Hematopoietic multipotent progenitor cell (in vitro differentiated cells): ENCODE measurements at places on chromosomes 12 and 14. TPM values are rescaled to one million over a fixed set of nuclear protein-coding genes. Genes with fewer than 3 reads are reported as not detected.

LARP4 gene
- 11.0 TPM for total RNA-seq

BCL2L2 gene
- 11.6 TPM for total RNA-seq

GLS2 gene
- total RNA-seq = 0.81 TPM

SLC8B1 gene
- 37.4 TPM for total RNA-seq

MBD6 gene
- total RNA-seq = 24.5 TPM

TMEM229B gene
- total RNA-seq = 46.3 TPM

IQSEC3 gene
- total RNA-seq = 3.8 TPM

TAS2R14 gene
- total RNA-seq = 1.9 TPM

CCDC197 gene
- total RNA-seq = not detected

RPAP3 gene
- total RNA-seq = 3.5 TPM

PRPH gene
- under 0.01 TPM for total RNA-seq

SLC38A4 gene
- total RNA-seq = not detected

DLK1 gene
- total RNA-seq = 0.27 TPM

DNA sequence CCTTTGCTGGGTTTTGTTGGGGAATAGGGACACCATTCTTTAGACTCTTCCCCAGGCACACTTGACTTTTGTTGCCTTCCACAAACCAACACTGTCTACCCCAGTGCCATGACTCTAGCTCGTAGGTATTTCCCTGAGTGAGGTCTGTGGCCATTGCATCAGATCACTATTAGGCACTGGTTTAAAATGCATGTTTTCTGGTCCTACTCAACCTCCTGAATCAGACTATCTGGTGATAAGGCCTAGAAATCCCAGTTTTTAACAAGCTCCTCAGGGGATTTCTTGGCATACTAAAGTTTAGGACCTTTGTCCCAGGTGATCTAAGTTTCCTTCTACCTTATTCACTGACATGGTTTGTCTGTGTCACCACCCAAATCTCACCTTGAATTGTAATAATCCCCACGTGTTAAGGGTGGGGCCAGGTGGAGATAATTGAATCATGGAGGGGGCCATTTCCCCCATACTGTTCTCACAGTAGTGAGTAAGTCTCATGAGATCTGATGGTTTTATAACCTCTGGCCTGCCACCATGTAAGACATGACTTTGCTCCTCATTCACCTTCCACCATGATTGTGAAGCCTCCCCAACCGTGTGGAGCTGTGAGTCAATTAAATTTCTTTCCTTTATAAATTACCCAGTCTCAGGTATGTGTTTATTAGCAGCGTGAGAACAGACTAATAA is 87.8 kb upstream of the PSMC1 start:
- no peak for DNase-seq

- peak; percentile 80 for DNase-seq
Observed at GRCh38 chr14:69013943-69014782, 35.1 kb upstream of the ACTN1 start.

DNA sequence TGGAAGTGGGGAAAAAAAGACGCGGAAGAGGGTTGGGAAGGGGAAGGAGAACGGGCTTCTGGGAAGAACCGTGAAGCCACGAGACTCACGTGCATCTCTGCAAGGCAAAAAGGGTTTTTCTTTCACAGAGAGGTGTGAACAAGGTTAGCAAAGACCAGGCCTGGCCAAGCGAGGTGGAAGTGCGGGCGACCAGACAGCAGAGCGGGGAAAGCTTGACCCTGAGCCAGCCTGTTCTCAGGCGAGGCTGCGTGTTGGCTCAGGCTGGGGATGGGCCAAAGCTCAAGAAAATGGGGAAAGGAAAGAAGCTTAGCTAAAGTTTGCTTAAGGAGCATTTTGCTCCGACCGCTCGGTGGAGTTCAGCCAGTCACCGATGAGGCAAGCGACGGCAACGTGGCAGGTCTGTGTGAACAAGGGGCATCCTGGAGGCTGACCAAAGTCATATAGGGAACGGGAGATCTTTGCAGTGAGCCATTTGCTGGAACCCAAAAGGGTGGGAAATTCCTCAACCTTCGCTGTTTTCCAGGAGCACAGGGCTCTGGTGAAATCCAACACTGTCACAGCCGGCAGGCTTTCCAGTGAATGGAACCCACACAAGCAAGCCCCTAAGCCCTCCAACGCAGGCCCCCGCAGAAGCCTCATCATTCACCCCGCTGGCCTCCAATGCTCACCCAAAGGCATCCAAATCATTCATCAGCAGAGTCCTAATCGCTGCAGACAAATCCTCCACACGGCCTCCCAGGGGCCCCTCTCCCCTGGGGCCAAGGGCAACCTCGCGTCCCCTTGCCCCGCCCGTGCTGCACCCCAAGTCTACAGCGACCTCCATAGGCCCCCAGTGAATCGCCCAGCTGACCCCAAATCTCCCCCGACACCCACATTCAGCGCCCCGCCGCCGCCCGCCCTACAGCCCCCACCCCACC is 754 bp downstream of the ZNF605 start:
- peak; percentile 68 for DNase-seq

DNA sequence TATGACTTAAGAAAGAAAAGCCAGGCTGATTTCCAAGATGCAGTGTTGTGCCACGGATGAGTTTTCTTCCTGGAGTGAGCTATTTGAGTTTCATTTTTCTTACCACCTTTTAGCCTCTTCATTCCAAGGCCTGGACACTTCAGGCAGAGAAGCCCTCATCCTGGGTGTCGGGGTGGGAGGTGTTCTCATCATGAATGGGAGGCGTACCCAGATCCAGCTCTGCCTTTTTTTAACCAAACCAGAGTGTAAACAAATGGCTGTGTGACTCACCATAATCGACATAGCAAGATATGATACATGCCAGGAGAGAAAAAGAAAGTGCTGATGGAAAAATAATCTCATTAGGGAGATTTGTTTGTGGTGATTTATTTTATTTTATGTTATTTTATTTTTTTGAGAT is 79.9 kb downstream of the ARF6 start:
- DNase-seq = no peak

GRCh38 chr14:21015312-21015711 is 9.5 kb downstream of the NDRG2 start:
- DNase-seq = no peak

DNA sequence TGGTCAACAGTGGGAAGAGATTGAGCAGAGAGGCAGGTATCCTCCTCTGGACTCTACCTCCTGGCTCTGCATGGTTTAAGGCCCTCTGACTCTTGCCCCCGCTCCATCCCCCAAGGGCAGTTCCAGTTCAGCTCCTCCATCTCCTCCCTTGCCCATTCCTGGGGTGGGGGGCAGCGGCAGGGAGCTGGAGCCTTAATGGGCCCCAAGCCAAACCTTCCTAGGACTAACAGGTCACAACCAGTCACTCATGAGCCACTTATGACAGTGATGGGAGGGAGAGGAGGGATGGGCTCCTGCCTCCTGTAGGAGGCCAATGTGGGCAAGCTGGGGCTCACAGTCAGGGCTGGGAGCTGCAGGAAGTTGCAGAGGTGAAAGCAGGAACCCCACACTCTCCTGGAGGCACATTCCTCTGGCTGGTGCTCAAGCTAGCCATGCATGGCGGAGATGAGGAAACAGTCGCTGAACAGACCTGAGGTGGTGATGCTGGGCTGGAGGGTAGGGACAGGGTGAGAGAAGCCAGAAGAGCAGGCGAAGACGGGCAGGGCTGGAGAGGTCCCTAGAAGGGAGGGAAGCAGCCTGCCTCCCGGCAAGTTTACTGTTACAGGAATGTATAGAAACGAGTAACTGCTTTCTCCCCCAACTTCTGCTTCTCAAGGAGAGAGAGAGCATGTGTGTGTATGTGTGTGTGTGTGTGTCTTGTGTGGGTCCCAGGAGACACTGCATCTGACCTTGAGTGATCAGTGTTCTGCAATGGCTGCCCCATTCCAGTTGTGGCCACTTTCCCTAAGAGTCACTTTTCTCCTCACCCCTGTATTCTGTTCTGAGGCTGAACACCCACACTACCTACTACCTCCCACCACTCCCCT is 5.0 kb upstream of the RAPGEF3 start:
- peak; percentile 49 for DNase-seq

- DNase-seq = no peak
Observed at GRCh38 chr12:75954749-75955148, 76.8 kb downstream of the PHLDA1 start.

DNA sequence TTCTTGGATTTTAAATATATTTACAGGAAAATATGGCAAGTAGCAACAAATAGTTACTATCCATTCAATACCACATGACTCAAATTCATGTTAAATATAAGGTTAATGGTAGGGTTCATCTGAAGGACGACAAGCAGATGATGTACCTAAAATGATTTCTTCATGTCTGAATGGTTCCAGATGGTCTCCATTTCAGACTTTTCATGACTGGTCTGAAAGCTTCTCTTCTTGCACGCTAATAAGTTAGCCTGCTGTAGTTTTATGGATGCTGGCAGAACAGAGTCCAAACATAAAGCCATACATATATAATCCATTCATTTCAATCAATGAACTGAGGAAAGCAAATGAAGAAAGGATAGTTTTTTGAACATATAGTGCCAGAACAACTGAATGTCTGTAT is 257.0 kb upstream of the MGAT4C start:
- no peak for DNase-seq

GRCh38 chr12:69843608-69844007 is 18.6 kb downstream of the MYRFL start:
- DNase-seq = no peak

DNA sequence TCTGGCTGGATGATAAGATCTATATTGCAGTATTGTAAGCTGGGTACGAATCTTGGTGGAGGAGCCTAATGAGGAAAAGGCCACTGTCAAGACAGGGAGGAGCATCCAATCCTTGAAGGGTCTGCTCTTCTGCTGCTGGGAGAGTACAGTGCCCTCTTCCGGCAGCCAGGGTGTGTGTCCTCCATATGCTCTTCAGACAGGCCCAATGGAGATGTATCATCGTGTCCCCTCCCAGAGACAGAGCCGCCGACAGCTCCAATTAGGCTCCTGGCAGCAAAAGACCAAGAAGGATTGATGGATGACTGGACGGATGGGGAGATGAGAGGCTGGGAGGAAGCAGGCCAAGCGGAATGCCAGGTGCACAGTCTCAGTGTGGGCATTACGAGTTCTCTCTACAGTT is 51.6 kb upstream of the PIWIL1 start:
- no peak for DNase-seq

DNA sequence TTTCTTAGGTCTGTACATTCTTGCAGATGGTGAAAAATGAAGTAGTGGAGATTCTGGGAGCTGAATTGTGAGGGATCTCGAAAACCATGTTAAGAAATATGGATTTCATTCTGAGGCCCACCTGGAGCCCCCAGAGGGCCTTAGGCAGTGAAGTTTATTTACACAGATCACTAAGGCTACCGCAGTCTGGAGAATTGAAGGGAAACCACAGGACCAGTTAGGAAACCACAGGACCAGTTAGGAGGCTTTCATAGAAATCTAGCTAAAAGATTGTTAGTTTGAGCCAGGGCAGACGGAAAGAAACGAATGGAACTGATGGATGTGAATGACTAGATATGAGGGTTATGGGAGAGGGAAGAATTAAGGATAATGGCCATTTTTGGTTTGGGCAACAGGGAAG is 7.2 kb downstream of the CBLN3 start:
- DNase-seq = no peak

- no peak for DNase-seq
Observed at GRCh38 chr14:30829853-30830252, 44.5 kb upstream of the COCH start.

GRCh38 chr12:75404231-75404630 is 13.3 kb downstream of the GLIPR1L2 start:
- no peak for DNase-seq

DNA sequence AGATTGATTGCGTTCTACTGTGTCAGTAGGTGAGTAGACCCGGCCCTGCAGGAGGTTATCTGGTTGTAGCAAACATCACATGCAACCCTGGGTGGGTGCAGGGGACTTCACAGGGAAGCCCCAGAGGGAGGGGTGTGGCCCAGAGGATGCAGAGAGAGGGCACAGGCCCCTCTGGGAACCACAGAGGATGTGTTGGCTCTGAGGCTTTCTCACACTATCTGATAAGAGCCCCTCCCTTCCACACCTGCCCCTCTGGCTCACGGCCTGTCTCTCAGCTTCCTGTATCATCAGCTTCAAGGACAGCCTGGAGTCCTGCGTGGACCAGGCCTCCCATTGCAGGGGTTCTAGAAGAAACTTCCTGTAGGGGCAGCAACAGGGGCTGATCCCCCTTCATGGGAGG is 101.9 kb downstream of the RIN3 start:
- peak; percentile 41 for DNase-seq

DNA sequence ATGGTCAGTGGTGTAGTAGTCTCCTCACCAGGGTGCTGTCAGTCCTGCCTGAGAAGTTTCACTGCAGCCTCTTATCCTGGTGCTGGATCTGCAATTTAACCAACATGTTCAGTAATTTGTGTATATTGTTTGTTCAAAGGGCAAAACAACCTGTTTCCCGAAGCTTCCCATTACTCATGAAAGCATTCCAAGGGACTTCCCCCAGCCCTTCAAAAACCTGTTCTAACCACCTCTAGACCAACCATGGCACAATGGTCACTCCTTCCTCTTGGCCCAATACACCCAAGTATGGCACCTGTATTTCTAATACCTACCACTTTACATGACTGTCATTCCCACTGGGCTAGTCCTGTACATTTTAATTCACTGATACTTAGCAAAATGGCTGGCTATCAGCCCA is 12.1 kb downstream of the CKAP4 start:
- no peak for DNase-seq

GRCh38 chr12:29282031-29282816 is 98.7 kb downstream of the ERGIC2 start:
- peak; percentile 96 for DNase-seq

DNA sequence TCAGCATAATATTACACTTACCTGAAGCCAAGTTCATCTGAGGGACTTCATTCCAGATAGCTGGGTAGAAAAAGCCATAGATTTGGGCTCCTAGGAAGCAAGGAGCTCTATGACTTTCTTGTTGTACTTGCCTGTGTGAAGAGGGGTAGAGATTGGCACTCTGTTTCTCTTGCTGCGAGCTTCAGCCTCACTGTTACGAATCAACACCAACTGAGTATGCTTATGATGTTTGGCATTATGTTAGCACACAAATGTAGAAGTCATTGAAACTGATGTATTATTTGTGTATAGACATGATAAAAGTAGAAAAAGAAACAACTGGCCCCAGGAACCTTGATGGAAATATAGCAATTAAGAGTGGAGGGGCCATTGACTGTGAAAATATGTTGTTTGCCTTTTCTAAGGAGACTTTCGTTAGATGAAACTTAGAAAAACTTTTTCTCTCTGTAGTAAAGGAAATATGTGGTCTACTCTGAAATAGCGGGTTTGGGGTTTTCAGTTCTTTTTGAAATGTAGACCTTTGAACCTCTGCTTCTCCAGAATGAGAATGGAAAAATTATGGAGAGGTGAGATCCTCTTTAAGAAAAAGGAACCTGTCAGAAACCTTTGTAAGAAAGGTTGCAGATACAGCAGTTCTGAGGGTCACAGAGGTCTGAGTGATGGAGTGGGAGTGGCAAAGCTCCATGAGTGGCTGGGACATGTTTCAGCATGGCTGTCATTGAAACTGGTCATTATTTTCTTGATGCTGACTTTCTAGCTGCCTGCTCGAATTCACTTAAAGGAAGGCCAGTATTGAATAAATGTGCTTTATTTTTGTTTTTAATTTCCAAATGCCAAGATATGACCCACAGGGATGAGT is 159.9 kb downstream of the GCH1 start:
- DNase-seq = no peak
